WTC11 (cell line): ENCODE measurements at places on chromosomes 12 and 14.
A peak's percentile ranks its signal among the peaks of the same experiment; 100 is the strongest.

GRCh38 chr12:56766535-56766934 is 3.4 kb downstream of the HSD17B6 start:
- H3K36me3 ChIP-seq, result no peaks in the 10 kb centered on the region
- no peaks in the 10 kb centered on the region for H3K27me3 ChIP-seq
- H3K4me1 ChIP-seq, result peaks cover 28% of the 10 kb centered on the region
- H3K27ac ChIP-seq, result peak overlapping the region; percentile 9
- no peak overlapping the region for H3K4me3 ChIP-seq

GRCh38 chr12:45234139-45234865 is 18.4 kb downstream of the ANO6 start:
- H3K4me3 ChIP-seq, result peak overlapping the region; percentile 51
- H3K36me3 ChIP-seq, result peaks cover 20% of the 10 kb centered on the region
- DNase-seq, result no peak
- no peaks in the 10 kb centered on the region for H3K27me3 ChIP-seq
- H3K4me1 ChIP-seq, result peaks cover 73% of the 10 kb centered on the region

- no peaks in the 10 kb centered on the region for H3K27me3 ChIP-seq
- H3K4me3 ChIP-seq, result no peak overlapping the region
- H3K4me1 ChIP-seq, result peaks cover 8% of the 10 kb centered on the region
- no peak overlapping the region for H3K27ac ChIP-seq
- DNase-seq, result no peak
Measured at GRCh38 chr12:91562476-91562875, 379.9 kb upstream of the DCN start.

DNA sequence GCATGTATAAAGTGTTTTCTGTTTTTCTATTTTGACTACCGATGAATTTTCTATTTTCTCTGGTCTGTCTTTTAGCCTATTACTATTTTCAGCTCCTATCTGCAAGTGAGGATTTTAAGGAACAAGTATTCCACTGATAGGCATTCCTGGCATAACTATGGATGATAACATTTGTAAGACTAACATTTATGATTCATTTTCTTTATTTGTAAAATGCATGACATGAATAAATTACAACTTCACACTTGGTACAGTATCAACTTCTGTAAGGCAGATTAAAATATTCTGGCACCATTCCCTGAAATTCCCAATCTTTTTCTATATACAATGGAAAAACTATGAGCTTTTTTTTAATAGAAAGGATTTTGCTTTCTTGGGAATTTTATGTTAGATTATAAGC is 121.0 kb upstream of the GARIN2 start:
- H3K4me1 ChIP-seq, result peaks cover 12% of the 10 kb centered on the region
- H3K27ac ChIP-seq, result no peak overlapping the region; the same call in 1 of the 2 replicates
- H3K27me3 ChIP-seq, result no peaks in the 10 kb centered on the region
- no peak for DNase-seq
- peaks cover 13% of the 10 kb centered on the region for H3K36me3 ChIP-seq
- H3K4me3 ChIP-seq, result no peak overlapping the region

- H3K27me3 ChIP-seq, result peaks cover 43% of the 10 kb centered on the region
- H3K27ac ChIP-seq, result no peak overlapping the region
- no peak overlapping the region for H3K4me3 ChIP-seq
- H3K4me1 ChIP-seq, result 0 out of 2 replicates have a peak, but pooled peaks cover 4% of the 10 kb centered on the region
- H3K36me3 ChIP-seq, result no peaks in the 10 kb centered on the region
- DNase-seq, result no peak
Measured at GRCh38 chr12:79262938-79263337, 398.4 kb downstream of the SYT1 start.

DNA sequence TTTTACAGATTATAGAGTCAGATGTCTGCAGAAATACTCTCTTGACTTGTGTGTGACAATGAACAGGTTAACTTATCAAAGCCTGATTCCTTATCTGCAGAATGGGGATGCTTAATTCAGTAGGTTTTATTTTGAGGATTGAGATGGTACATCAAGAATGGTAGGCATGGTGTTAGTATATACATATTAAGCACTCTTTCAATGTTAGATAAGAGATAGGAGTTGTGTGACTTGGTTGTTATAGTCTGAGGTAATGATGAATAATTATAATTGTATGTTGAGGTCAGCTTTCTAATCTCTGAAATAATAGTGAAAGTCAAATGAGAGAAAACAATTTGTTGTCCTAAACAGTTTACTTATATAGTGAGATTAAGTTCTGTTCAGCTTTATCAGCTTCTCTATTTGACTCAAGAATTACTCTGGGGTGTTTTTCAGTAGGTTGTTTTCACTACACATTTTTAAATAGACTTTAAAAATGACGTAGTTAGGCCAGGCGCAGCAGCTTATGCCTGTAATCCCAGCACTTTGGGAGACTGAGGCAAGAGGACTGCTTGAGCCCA is 11.9 kb downstream of the PALS1 start:
- no peak overlapping the region for H3K27ac ChIP-seq
- DNase-seq, result no peak
- no peaks in the 10 kb centered on the region for H3K36me3 ChIP-seq
- H3K4me1 ChIP-seq, result peaks cover 23% of the 10 kb centered on the region

DNA sequence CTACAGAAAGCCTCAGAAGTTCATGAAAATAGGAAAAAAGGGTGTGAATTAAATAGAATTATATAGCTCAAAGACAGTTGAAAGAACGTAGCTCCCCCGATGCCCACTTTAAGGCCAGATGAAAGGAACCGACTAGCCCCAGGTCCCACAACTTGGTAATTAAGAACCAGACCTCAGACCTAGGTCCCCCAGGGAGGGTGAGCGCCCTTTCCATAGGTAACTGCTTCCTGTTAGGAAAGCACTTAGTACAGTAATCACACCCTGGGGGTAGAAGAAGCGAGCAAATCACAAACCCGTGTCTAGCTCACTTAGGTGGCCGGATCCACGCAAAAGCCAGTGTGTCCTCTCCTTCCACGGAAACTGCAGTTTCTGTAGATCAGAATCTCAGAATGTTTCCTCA is 77.1 kb downstream of the PLXNC1 start:
- no peaks in the 10 kb centered on the region for H3K36me3 ChIP-seq
- no peak for DNase-seq
- H3K4me3 ChIP-seq, result no peak overlapping the region

- peaks cover 10% of the 10 kb centered on the region for H3K4me1 ChIP-seq
- H3K36me3 ChIP-seq, result peaks cover 3% of the 10 kb centered on the region; the same call in 1 of the 2 replicates
- H3K27ac ChIP-seq, result no peak overlapping the region
- H3K27me3 ChIP-seq, result no peaks in the 10 kb centered on the region; the same call in 1 of the 2 replicates
Measured at GRCh38 chr12:121017966-121018491, 1.7 kb upstream of the C12orf43 start.

DNA sequence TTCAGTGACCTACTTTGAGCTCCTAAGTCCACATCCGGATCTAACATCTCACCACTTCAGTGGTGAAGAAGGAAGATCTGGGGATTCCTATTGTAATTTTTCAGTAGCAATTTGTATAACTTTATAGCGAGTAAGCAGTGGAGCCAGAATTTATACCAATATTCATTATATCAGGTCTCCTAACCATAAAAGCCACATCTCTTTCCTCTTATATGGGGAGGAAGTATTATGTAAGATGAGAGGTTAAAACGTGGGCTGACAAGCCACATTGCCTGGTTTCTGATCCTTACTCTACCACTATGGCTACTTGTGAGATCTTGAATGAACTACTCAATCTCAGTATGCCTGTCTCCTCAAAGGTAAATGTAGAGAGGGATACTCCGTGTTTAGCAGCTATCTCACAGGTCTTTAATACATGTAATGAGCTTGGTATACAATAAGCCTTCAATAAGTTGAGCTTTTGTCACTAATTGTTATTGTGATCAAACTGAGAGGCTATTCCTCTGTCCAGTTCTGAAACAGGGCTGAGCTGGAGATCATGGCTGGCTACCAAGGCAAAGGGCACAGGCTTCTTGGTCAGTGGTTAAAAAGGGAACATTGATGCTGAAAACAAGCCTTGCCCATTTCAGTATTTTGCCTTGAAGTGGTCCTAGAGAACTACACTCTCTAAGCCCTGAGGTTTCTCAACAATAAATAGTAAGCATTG is 3.3 kb upstream of the TMEM117 start:
- DNase-seq, result no peak
- H3K36me3 ChIP-seq, result no peaks in the 10 kb centered on the region
- no peak overlapping the region for H3K4me3 ChIP-seq
- H3K27ac ChIP-seq, result no peak overlapping the region

- DNase-seq, result no peak
- H3K36me3 ChIP-seq, result peaks cover 71% of the 10 kb centered on the region
- H3K27me3 ChIP-seq, result no peaks in the 10 kb centered on the region
- H3K4me3 ChIP-seq, result no peak overlapping the region
- H3K27ac ChIP-seq, result no peak overlapping the region
Measured at GRCh38 chr12:6529291-6529737, 5.0 kb upstream of the GAPDH start.

GRCh38 chr14:51462182-51462581 is 189.5 kb upstream of the FRMD6 start:
- no peaks in the 10 kb centered on the region for H3K27me3 ChIP-seq
- no peak overlapping the region for H3K27ac ChIP-seq
- H3K4me3 ChIP-seq, result no peak overlapping the region
- H3K36me3 ChIP-seq, result peaks cover 3% of the 10 kb centered on the region; the same call in 1 of the 2 replicates

GRCh38 chr12:70487440-70487839 is 121.3 kb downstream of the KCNMB4 start:
- DNase-seq, result no peak
- no peaks in the 10 kb centered on the region; the same call in 1 of the 2 replicates for H3K27me3 ChIP-seq
- peaks cover 39% of the 10 kb centered on the region for H3K36me3 ChIP-seq
- H3K4me3 ChIP-seq, result no peak overlapping the region

DNA sequence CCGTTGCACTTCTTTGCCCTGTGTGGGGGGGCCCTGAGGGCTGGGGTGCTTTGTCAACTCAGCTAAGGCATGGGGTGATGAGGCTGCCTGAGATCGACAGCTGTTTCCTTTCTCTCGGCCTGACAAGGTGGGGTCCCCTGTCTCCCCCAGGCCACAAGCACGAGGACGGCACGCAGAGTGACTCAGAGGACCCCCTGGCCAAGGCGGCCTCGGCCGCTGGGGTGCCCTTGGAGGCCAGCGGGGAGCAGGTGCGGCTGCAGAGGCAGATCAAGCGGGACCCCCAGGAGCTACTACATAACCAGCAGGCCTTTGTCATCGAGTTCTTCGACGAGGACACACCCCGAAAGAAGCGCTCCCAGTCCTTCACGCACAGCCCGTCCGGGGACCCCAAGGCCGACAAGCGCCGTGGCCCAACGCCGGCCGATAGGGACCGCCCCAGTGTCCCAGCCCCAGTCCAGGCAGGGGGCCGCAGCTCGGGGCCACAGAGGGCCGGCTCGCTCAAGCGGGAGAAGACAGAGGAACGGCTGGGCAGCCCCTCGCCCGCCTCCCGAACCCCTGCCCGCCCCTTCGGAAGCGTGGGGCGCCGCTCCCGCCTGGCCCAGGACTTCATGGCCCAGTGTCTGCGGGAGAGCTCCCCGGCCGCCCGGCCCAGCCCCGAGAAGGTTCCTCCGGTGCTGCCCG is 18.8 kb downstream of the CEP170B start:
- H3K27me3 ChIP-seq, result no peaks in the 10 kb centered on the region
- H3K36me3 ChIP-seq, result 0 out of 2 replicates have a peak, but pooled peaks cover 2% of the 10 kb centered on the region
- H3K27ac ChIP-seq, result no peak overlapping the region
- 0 out of 2 replicates have a peak, but pooled peaks cover 3% of the 10 kb centered on the region for H3K4me1 ChIP-seq

GRCh38 chr12:120238217-120238616 is 27.3 kb downstream of the PXN start:
- no peak overlapping the region for H3K4me3 ChIP-seq
- no peaks in the 10 kb centered on the region for H3K36me3 ChIP-seq
- peaks cover 73% of the 10 kb centered on the region for H3K4me1 ChIP-seq
- H3K27me3 ChIP-seq, result no peaks in the 10 kb centered on the region
- no peak overlapping the region for H3K27ac ChIP-seq
- DNase-seq, result no peak

DNA sequence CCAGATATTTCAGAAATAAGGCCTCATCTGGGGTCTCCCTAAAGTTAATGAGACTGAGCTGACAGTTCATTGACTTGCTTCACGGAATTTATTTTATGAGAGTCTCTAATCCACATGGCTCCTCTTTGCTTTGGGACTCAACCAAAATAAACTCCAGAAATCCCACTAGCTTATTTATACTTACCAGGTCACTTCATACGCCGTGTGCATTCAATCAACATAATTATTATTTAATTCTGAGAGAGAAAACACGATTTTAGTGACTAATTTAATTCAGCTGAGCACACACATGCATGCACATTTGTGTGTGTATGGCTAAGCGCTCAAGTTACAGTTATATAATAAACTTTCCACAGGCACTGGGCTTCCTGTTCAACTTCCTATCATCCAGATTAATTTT is 333.4 kb upstream of the CCDC196 start:
- H3K27me3 ChIP-seq, result no peaks in the 10 kb centered on the region; the same call in 1 of the 2 replicates
- no peak for DNase-seq
- no peaks in the 10 kb centered on the region for H3K4me1 ChIP-seq
- no peaks in the 10 kb centered on the region for H3K36me3 ChIP-seq
- H3K4me3 ChIP-seq, result no peak overlapping the region
- no peak overlapping the region for H3K27ac ChIP-seq

GRCh38 chr12:45863332-45863731 is 127.0 kb downstream of the SCAF11 start:
- H3K4me3 ChIP-seq, result no peak overlapping the region
- H3K27me3 ChIP-seq, result no peaks in the 10 kb centered on the region
- DNase-seq, result no peak
- no peak overlapping the region for H3K27ac ChIP-seq
- H3K36me3 ChIP-seq, result peaks cover 15% of the 10 kb centered on the region
